Activated CD4-positive, CD25-positive, alpha-beta regulatory T cell (primary cell): ENCODE measurements at places on chromosomes 7 and 10.

DNA sequence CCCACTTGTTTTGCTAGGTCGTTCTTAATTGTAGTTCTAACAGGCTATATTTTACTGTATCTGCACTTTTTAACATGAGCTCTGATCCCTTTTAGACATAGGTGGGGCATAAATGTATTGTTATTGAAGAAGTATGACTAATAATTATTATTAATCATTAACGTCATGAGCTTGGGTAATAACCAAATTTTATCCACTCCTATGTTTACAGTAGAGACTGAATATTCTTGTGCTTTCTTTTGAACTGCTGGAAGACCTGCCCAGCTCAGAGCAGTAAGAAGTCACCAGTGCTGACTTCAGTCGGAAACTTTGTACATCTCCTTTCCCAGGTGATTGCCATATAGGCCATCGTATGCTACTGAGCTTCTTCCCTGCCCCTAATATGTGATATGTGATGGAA, 18.7 kb downstream of the PKD2L1 start:
- no peak for DNase-seq

DNA sequence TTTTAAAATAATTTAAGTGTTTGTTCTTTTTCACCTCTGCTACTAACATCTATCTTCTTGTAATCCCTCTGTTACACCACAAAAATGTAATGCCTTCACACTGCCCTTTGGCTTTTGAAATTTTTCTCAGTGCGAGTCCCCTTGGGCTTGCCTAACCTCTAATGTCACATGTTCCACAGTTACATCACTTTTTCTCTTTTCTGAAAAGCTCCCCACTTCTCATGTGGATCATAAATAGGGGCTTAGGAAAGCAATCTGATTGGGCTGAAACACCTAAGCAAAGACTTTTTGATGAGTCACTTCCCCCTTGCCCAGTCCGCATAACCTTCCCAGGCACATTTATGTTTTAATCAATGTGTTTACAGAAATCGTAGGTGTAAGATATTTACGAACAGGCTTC, 288.2 kb downstream of the IPMK start:
- DNase-seq, result no peak

GRCh38 chr10:12549297-12549696, 199.9 kb downstream of the CAMK1D start:
- DNase-seq, result no peak

- no peak for DNase-seq
Measured at GRCh38 chr7:113374955-113375354, 256.6 kb upstream of the SMIM30 start.

GRCh38 chr7:121480566-121481335, 84.6 kb upstream of the FAM3C start:
- DNase-seq, result no peak

DNA sequence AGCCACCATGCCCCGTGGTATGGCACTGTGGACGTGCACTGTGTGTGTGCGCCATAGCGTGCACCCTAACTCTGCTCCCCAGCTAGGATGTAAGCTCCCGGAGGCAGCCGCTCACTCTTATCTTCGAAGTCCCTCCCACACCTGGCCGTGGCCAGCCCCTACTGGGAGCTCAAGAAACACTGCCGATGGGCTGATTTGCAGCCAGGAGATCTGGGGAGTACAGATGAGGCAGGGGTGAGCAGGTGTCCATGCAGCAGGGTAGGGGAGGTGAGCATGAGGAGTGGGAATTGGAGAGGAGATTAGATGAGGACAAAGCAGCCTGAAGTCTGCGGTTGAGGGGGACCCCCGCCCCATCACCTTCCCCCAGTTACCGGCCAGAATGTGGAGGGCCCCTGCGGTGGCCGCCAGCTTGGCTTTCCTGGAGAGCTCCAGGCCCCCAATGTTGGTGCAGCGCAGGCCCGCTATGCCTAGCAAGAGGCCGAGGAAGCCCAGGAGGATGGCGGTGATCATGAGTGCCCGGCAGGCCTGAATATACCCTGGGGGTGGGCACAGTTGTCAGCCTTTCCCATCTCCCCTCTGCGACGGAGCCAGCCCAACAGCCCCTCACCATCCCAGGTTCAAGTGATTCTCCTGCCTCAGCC, 3.6 kb downstream of the CLDN15 start:
- DNase-seq, result no peak

- no peak for DNase-seq
Measured at GRCh38 chr7:102215256-102215655, 71.4 kb upstream of the SH2B2 start.

DNA sequence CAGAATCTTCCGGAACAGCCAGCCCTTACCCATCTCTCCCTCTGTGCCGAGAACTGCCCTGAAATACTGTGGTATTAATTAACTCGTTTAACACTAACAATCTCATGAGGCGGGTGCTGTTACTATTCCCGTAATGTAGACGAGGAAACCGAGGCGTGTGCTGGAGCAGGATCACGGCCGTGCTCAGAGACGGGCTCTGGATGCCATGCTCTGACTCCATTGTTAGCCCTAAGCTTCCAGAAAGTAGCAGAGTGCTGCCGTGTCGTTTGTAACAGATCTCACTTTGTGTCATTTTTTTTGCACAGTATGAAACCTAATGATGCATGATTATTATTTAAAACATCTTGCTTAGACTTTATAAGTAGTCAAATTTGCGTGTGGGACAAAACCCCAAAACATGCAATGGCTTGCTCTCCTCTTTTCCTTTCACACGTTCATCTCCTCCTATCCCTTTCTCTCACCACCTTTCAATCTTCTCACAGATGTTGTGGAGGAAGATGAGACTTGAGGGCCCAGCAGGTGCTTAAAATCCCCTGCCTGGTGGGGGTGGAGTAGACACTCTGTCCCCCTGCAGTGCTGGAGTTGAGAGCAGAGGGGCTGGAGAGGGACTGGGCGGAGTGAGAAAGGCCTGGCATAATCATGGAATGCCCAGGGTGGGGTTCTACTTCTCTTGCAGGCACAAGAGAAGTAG, 482 bp upstream of the ACTR3C start:
- DNase-seq, result no peak
